ENCODE measurements at places on chromosomes 13 and 19.

DNA sequence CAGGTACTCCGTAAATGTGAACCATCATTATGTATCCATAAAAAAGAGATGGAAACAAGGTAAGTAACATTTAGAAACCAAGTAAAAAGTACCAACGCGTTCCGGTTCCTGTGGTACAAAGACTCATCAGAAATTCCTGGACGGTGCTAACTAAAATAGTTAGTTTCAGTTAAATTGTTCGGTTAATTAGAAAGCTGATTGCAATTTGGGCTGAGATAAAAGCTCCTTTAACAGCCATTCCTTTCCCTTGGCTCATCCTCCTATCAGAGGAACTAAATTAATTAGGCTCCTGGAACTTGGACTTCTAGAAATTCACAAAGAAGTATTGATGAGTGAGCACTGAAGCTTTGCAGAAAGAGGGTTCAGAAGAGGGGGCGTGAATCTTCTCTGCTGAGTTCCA, 63.5 kb downstream of the SOX1 start:
- no peak for DNase-seq

DNA sequence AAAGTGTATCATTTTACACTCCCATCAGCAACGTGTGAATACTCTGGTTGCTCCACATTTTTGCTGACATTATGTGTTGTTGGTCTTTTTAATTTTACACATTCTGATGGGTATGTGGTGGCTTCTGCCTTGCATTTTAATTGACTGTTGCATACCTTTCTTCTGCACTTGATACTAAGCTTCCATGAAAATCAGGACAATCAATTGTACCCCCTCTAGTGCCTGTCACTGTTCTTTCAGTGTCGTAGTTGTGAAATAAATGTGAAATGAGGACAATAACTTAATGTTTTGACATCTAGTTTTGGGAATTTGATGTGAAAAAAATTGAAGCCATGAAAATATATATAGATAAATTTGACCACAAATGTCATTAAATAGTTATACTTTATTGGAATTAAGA, 6.7 kb downstream of the IFT88 start:
- no peak for DNase-seq

DNA sequence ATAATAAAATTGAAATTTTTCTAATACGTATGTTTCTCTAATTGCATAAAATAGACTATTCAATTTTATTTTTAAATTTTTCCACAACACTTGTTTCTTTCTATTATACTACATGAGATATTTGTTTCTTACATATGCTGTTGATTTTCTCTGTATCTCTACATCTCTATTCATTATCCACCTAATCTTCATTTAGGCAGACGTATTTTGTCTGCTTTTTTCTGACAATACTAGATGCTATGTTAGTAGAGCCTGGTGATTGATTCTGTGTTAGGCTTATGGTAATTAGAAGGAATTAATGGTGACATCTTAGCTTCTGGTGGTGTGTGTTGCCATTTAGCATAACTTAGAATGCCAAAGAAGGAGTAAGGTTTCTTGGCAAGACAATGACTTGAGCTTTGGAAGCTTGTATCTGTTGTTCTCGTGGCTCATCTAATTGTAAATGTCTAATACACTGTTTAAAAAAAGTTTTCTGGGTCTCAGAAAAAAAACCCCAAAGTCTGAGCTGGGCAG, 1610.7 kb upstream of the PCDH20 start:
- DNase-seq, result no peak

GRCh38 chr13:86080340-86080995, 281.2 kb upstream of the SLITRK6 start:
- DNase-seq, result no peak

DNA sequence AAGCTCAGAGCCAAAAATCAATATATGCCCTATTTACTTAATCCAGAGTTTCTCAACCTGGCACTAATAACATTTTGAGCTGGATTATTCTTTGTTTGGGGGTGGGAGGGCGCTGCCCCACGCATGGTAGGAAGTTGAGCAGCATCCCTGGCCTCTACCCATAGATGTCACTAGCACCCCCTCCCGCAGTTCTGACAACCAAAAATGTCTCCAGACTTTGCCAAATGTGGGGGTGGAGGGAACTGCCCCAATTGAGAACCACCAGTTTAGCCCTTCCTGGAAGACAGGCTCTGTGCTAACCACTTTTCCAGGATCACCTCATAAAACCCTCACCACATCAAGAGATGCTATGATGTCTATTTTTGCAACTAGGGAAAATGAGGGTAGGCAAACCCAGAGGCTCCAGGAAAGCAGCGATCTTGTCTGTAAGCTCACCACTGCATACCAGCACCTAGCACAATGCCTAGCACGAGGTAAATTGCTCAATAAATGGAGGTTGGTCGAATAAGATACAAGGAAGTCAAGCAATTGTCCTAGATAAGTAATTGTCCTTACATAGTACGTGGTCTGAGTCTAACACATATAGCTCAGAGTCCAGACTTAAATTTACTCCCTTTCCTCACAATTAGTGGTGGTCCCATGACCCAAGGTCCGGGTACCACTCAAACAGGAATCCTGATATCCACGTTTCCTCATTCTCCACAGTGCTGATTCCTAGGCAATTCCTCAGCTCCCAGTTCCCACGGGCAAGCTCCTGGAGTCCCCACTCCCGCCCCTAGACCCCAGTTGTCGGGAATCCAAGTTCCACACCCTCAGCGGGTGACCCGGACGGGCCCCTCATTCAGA, 892 bp downstream of the TRIR start:
- no peak for DNase-seq

DNA sequence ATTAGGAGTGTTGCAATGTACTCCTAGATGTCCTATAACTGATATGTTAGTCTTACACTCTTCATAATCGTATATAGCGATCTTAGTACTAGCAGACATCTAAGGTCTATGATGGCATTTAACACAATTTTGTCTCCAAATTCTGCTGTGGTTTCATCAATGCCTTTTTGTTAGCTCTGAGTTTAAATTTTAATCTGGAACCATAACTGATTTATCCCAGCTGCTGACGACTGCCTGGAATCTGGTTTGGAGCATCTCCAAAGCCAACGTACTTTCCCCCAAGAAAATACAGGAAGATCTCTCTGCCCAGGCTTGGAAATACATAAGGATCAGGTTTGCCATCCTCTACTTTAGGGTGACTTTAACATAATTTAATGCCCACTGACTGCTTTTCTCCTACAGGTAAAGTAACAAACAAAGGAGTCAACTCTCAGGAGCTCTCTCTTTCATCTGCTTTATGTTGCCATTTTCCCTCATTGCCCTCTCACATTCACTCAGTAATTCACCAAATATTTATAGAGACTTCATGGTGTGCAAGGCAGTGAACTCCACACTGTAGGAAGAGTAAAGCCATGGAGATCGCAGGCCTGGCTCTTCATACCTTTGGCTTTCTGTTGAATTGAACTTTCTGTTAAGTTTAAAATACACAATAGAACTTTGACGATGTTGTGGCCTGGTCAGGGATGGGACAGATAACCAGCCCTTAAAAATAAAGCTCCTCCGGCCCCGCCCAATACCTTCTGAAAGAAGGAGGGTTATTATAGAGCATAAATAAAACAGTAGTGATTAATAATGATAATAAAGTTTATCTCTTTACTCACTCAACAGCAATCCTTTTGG, 23.3 kb upstream of the SPART start:
- DNase-seq, result no peak

- DNase-seq, result no peak
These were observed 8.7 kb upstream of the UBAC2 start for GRCh38 chr13:99191900-99192399.

DNA sequence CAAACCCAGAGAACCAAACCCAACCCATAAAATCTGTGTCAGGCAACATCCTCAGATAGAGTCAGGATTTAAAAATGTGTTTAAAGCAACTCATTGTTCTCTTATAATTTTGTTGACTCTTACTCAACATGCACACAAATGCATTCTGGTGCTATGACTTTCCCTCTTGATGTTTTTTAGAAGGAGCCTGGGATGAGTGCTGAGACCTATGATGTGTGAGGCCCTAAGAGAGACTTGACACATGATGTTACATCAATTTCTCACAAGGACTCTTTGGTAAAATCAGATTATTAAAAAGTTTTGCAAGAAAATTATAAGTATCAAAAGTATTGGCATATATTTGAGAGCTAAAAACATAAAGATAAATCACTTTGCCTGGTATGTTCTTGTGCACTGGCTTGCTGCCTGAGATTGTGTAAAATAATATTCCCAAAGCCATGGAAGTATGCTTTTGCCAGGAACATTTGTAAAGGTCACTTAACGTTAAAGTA, 173.9 kb downstream of the DCLK1 start:
- no peak for DNase-seq

DNA sequence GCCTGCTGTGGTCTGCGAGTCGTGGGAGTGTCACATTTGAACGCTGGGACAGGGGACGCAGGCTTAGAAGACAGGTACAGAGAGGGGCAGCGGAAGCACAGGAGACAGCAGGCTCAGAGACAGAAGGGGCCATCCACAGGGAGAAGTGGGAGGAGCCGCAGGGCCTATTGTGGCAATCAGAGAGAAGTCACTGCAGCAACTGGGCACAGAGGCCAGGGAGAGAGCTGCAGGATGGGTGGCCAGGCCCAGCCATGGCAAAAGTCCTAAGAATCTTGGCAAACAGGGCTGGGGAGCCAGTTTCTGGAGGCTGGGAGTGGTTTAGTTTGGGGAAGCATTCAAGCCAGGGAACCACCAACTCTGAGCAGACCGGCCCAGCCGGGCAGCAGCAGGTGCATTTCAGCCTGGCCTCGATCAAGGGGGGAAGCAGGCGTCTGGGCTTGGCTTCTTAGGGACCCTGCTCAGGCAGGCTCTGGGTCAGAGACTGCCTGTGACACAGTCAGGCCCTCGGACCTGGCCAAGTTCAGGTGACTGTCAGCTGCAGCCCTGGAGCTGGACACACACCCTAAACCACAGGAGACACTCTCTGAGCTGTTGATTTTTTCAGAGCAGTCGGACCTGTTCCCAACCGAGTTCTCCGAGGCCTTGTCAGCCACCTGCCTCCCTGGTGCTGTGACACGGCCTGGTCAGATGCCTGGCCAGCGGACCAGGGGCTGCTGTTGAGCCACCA, 11.8 kb downstream of the SH3GL1 start:
- no peak for DNase-seq

DNA sequence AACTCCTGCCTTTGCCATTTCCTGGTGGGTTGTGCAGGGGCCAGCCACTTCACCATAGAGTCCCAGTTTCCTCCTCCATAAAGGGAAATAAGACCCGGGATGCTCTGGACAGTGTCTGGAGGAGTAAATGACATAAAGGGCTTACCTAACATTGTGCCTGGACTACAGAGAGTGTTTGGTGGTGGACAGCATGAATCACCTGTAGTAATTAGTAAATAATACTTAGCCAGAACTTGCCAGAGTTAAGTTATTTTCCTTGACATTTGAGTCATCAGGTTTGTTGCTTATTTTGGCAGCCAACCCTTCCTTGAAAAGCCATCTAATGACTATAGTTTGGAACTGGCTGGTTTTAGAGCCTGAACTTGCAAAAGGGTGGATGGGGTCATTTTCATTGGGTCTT, 159.2 kb downstream of the SLC7A1 start:
- DNase-seq, result no peak

GRCh38 chr13:112916296-112916695, 52.7 kb upstream of the MCF2L start:
- no peak for DNase-seq

DNA sequence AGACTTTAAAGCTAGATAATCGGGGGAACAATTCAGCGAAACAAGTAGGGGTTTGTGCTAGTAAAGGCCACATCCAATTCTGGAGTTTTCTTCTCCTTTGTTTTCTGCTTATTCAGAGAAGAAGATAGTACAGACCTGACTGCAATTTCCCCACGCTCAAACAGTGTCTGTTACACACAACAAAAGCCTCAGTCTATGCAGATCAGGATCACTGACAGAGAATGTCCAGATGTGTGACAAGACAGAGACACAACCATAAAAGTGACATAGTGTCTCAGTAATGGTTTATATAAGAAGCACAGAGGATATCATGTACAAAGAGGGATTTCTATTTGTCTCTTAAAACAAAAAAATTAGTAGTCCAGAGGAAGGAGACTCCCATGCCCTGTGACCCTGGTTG, 70.7 kb upstream of the GTF3A start:
- no peak for DNase-seq

DNA sequence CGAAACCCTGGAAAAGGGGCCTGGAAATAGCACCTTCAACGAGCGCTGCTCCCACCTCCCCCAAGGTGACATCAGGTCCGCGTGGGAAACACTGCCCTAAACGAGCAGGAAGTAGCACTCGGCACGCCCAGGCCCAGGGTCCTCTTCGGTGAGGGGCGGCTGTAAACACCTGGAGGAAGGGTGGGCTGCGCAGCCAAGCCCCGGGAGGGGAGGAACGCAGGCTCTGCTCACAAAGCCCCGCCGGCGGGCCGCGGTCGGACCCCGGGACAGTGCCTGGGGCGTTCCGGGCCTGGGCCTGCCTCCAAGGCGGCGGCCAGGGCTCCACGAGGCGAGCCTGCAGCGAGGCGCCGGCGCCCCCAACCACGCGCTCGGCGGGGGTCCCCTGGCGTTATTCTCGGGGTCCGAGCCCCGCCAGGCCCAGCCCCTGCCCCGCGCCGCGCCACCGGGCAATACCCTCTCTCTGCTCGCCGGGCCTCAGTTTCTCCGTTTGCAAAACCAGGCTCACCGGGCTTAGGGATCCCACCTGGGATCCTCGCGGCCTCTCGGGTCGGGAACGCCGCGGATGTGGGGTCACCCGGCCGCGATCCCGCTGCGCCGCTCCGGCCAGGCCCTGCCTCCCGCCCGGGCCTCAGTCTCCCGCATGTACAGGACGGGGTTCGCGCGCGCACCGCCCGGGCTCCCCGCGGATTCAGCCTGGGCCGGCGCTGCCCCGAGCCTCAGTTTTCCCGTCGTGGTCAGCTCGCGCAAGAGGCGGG, 630 bp downstream of the RNF126 start:
- no peak for DNase-seq
